ENCODE measurements at places on chromosomes 3 and 15.

DNA sequence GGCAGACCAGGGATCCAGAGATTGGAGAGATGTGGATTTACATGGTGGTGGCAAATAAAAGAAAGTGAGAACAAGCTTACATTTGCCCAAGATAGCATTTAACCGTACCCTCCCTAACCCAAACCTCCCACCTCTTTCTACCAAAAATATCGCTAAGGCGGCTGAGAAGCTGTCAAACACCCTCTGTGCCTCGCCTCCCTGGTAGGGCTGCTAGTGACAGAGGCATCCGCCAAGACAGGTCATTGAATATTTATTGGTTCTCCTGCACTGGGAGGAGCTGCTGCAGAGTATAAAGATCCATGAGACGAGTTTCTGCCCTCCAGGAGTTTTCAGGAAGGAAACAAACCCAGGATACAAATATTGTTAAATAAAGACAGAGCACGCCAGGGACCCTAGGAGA lies 107.3 kb upstream of the TMC3 start:
- DNase-seq = no peak

DNA sequence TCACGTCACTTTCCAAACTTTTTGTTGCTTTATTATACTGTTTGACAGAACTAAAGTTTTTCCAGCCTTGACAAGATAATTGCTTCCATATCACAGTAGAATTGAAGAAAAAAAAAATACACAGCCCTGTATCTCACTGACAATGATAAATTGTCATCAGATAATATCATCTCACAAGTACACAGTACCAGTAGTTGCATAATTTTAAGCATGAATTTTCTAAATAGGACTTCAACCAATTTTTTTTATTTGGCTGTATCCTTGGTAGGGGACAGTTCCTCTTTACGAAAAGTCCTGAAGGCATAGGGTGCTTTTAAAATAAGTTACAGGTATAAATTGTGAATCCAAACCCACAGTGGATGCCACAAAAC lies 230.7 kb downstream of the ATP8B4 start:
- no peak for DNase-seq

DNA sequence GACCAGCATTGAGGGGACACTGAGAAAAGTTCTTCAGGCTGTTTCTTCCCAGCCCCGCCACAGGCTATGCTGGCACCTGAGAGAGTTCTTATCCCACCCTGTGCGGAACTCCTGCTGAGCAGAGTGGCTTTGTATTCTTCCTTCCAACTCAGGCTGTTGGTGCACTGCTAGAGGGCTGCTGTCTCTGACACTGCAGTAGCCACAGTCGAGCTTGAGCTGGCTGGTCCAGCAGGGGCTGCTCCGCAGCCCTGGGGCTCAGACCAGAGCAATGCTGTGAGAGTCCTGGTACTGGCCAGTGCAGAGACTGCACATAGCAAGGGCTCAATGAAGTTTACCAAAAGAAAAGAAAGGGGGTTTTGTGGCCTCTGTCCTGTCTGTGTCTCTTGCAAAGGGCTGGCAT lies 3.6 kb downstream of the GNAI2 start:
- DNase-seq = no peak

DNA sequence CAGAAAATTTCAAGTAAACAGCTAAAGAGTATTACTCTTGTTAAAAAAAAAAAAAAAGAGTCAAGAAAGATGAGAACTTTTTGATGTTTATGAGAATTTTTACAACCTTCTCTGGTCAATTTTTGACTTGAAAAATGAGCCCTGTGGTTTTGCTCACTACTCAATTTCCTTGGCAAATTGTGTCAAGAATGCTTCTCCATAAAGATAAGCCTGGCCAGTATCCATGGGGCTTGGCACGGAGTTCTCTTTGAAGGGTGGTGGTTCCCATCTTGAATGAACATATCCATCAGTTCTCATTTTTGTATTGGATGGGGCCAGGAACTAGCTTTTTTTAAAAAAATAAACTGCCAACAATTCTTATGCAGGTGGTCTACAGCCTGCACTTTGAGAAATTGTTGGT lies 179.9 kb downstream of the RYR3 start:
- DNase-seq = no peak

GRCh38 chr3:147960786-147961185 lies 551.6 kb downstream of the ZIC1 start:
- no peak for DNase-seq

- DNase-seq = no peak
Measured at GRCh38 chr3:196624067-196624790, 15.3 kb upstream of the NRROS start.

Data from left lobe of liver (tissue), 2 donors.